ENCODE measurements at places on chromosomes 2 and 18.

DNA sequence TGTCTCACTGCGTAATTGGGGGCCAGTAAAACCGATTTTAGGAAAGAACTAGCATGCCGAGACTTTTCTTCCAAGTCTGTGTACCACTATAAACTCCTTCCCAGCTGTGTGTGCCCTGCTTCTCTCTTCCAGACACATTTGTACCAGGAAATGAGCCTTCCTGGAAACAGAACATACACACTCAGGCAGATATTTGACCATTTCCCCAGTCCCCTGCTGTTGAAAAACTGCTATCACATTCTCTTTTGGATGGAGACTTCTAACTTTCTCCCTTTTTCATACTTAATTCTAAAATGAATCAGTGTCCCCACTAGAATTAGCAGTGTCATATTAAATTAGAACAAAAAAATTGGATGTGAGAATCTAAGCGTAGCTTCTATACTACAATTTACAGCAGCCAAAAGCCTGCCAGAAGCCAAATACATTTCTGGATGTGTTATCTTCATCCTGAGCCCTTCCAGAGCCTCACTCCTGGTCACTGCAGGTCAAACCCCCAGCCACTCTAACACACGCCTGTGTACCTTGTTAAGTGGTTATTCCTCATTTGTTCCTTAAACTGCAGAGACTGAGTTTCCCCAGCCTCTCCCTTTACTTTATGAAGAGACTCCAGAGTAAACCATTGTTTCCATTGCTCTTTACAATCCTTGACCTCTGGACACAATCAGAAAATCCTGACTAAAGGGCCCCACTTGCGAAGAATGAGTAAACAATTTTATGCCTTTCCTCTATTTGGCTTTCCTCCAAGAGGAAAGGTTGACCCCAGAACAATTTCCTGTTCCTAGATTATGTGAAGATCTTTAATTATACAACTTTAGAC, 20.4 kb downstream of the DSG4 start:
- DNase-seq = no peak

DNA sequence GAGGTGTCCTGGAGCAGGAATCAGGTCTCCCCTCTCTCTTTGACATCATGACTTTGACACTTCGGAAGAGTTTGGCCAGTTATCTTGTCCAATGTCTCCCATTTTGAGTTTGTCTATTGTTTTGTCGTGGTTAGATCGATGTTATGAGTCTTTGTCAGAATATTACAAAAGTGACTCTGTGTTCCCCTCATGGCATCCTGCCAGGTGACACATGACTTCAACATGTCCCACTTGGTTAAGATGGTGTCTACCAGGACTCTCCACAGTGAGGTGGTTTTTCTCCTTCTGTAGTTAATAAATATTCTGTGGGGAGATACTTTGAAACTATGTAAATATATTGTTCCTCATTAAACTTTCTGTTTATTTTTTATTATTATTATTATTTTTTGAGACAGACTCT, 76.6 kb upstream of the BZW1 start:
- no peak for DNase-seq

GRCh38 chr2:200077838-200078237, 122.5 kb downstream of the MAIP1 start:
- DNase-seq = no peak

GRCh38 chr2:196291426-196291825, 120.0 kb upstream of the STK17B start:
- no peak for DNase-seq

DNA sequence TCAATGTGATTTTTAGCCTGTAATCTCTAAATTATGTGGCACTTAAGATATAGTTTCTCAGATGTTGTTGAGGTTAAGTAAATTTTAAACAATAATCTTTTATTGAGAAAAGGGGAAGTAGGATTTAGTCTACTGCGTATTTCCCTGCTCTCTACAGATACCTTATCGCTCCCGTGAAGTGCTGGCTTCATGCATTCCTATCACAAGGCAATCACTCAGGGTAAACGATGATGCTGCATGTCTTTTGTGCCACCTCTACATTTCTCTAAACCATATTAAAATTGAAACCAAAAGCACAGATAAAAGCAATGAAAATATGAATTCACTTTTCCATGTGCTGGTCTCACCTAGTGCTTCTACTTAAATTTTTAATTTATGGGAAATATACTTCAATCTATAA, 14.4 kb upstream of the RPE start:
- DNase-seq = no peak

DNA sequence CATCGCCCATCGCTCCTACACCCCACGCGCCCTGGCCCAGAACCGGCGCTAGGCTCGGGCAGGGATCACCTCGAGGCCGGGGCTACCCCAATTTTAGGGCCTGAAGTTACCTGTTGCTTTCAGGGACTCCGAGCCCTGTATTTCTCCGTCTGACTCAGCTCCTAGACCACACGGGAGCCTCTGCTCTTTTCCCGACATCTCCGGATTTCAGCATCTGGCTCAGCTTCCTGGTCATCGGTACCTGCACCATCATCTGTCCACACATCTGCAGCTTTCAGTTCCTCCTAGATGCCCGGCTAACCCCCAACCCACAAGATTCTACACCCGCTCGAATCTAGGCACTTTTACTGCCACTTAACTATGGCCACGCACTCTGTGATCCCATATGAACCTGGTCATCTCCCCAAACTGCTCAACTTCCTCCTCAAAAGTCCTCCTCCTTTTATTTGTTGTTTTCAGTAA, 12.1 kb upstream of the HMSD start:
- no peak for DNase-seq

Data from inflammatory macrophage treated with lipopolysaccharide for 1 hour (primary cell).